Umbilical cord (tissue), 2 donors: ENCODE measurements at places on chromosomes 1 and 21. TPM values are rescaled to one million over a fixed set of nuclear protein-coding genes. Genes with fewer than 3 reads are reported as not detected.

Gene ALX3
- total RNA-seq: 0.48 TPM

Gene FCMR
- not detected for total RNA-seq

Gene CFAP74
- total RNA-seq: 4.6 TPM

Gene TRIM33
- 41.9 TPM for total RNA-seq

Gene IVL
- total RNA-seq: 14.2 TPM

Gene SPRR2E
- total RNA-seq: not detected
